ENCODE measurements at places on chromosomes 1 and 21. TPM values are rescaled to one million over a fixed set of nuclear protein-coding genes. Genes with fewer than 3 reads are reported as not detected.

The OR2M3 gene
- total RNA-seq: not detected

The OR2AK2 gene
- total RNA-seq: not detected

The GPA33 gene
- total RNA-seq: 8.4 TPM

The PRKAA2 gene
- not detected for total RNA-seq

The GPR61 gene
- 0.50 TPM for total RNA-seq

The CFHR3 gene
- total RNA-seq: not detected

The ESRRG gene
- not detected for total RNA-seq

The RHBDL2 gene
- total RNA-seq: not detected

The CFAP74 gene
- total RNA-seq: not detected

The ICOSLG gene
- 5.5 TPM for total RNA-seq

The AIM2 gene
- total RNA-seq: 3.4 TPM

The TCHHL1 gene
- total RNA-seq: not detected

The CFAP410 gene
- 18.8 TPM for total RNA-seq

The CHI3L2 gene
- 28.8 TPM for total RNA-seq

The POMGNT1 gene
- 31.4 TPM for total RNA-seq

The ISG15 gene
- 92.8 TPM for total RNA-seq
